ENCODE measurements at places on chromosomes 7 and 10.

- no peak for DNase-seq
Observed at GRCh38 chr7:134500982-134501381, 26.4 kb upstream of the AKR1B10 start.

GRCh38 chr10:30630571-30630970 is 1.0 kb upstream of the LYZL2 start:
- DNase-seq, result no peak

DNA sequence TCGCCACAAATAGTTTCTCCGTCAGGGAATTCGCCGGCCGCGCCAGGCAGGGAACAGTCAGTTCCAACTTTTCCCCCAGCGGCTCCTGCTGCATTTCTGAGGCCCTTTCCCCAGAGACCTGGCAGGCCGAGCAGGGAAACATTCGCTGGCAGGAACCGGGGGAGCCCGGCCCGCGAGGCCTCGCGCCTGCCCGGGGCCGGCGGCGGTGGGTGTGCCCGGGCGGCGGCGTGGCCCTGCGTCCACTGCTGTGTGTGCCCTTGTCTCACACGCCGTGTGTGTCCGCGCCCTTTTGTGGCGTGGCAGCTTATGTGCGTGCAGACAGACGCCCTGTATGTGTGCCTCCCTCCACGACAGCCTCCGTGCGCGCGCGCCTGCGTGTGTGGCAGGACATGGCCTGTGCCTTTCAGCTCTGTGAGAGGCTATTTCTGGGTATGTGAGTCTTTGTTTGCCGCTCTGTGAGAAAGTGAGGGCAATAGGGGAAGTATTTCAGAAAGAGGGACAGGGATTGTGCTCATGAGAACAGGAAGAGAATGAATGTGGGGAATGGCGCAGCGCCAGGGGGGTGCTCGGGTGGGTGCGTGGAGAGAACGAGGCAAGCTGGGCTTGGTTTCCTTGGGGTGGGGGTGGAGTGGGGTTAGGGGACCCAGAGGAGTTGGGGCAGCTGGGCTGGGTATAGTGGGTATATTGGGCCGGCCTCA is 689 bp upstream of the SMARCD3 start:
- DNase-seq, result no peak

- no peak for DNase-seq
Observed at GRCh38 chr7:14196555-14196954, 207.1 kb upstream of the ETV1 start.

DNA sequence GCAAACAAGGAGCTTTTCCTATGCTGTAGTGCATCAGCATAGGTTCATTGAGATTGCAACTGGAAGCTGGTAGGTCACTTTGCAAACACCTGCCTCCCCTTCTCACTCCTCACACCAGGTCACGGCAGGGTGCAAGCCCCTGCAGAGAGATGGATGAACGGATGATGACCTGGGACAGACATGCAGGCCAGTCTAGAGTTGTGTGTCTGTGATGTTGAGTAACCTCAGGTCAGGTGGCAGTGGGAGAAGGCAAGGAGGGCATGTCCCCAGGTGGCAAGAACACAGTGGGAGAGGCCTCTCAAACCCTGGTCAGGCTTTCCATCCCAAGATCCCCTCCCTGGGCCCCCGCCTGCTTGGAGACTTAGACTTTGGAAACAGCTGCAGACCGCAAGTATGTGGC is 197.1 kb upstream of the LYZL2 start:
- no peak for DNase-seq
